ENCODE measurements at places on chromosomes 2 and 18. TPM values are rescaled to one million over a fixed set of nuclear protein-coding genes. Genes with fewer than 3 reads are reported as not detected.

DNA sequence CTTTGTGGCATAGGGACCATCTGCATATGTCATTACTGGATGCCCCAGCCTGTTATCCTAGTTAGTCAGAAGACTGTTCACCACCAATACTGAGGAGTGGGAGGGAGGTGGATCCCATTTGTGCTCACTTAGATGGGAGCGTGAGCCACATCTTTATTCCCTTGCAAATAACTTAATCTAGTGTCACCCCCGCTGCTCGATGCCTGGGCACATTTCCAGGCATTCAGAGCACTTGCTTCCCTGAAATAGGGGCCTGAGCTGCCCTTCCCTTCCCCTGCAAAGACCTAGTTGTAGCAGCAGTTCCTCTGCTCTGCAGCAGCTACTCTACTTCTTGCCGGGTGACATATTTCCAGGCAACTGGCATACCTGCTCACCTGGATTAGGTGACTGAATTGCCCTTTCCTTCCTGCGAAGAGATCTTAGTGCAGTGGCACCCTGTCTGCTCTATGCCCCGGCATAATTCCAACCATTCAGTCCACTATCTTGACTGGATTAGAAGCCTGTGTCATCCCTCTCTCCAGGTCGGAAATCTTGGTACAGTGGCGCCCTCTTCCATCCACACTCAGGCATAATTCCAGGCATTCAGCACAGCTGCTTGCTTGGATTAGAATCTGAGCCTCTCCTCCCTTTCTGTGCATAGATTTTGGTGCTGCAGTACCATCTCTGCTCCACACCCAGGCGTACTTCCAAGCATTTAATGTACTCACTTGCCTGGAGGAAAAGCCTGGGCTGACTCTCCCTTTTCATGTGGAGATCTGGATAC lies 1389.1 kb upstream of the TMEFF2 start:
- DNase-seq: no peak

ABCB11 gene
- 0.79 TPM for total RNA-seq

- no peak for DNase-seq
These were observed 44.3 kb downstream of the SPRED2 start for GRCh38 chr2:65388051-65388531.

GRCh38 chr2:110104025-110104771 lies 11.4 kb downstream of the MALL start:
- DNase-seq: no peak

All from skin of body (tissue), 3 donors.